ENCODE measurements at places on chromosomes 16 and 17. TPM values are rescaled to one million over a fixed set of nuclear protein-coding genes. Genes with fewer than 3 reads are reported as not detected.

KRT33B gene
- 1.2 TPM for polyA plus RNA-seq

CLEC18B gene
- not detected for polyA plus RNA-seq

KCNG4 gene
- not detected for polyA plus RNA-seq

SAT2 gene
- 43.5 TPM for polyA plus RNA-seq

RHBDL3 gene
- polyA plus RNA-seq, result not detected

CD7 gene
- 0.23 TPM for polyA plus RNA-seq

TMED6 gene
- polyA plus RNA-seq, result 0.46 TPM

Data from GM23248 (cell line).